ENCODE measurements at places on chromosomes 3 and 15.

DNA sequence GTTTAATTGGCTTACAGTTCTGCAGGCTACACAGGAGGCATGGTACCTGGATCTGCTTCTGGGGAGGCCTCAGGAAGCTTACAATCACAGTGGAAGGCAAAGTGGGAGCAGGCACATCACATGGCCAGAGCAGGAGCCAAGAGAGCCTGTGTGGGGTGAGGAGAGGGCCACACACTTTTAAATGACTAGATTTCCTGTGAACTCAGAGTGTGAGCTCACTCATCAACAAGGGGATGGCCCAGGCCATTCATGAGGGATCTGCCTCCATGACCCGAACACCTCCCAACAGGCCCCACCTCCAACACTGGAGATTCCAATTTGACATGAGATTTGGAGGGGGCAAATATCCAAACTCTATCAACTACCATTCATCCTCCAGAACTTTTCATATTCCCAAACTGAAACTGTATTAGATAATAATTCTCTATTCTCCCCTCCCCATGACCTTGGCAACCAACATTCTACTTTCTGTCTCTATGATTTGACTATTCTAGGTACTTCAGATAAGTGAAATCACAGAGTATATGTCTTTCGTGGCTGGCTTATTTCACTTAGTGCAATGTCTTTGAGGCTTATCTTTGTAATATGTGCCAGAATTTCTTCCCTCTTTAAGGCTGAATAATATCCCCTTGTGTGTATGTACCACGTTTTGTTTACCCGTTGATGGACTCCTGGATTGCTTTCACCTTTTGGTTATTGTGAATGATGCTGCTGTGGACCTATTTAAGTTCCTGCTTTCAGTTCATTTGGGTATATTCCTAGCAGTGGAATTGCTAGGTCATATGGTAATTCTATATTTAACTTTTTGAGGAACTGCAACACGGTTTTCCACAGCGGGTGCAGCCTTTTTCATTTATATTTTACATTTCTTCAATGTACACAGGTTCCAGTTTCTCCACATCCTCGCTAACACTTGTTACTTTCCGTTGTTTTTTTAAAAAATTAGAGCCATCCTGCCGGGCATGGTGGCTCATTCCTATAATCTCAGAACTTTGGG, 43.8 kb downstream of the TKT start:
- no peak for DNase-seq

DNA sequence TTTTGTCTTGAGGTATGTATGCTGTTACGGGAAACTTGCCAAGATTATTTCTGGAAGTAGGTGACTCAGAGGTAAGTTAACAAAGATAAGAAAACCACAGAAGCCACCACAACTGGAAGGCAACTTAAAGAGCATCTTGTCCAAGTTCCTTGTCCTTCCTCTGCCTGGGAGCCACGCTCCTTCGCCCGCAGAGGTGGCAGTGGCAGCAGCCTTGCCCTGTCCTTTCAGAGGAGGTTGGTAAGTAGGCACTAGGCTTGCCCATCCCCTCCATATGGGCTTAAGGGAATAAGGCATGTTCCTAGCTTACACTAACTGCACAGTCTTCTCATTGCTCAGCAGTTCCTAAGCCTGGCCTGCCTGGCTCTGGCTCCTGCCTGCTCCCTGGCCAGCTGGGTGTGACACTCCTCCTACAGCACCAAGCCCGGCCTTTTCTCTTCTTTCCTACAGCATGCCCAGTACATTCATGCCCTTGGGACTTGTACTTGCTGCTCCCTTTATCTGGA, 48.0 kb upstream of the RAB6B start:
- no peak for DNase-seq

GRCh38 chr15:55031727-55032126, 165.0 kb downstream of the RSL24D1 start:
- peak; percentile 9 for DNase-seq

DNA sequence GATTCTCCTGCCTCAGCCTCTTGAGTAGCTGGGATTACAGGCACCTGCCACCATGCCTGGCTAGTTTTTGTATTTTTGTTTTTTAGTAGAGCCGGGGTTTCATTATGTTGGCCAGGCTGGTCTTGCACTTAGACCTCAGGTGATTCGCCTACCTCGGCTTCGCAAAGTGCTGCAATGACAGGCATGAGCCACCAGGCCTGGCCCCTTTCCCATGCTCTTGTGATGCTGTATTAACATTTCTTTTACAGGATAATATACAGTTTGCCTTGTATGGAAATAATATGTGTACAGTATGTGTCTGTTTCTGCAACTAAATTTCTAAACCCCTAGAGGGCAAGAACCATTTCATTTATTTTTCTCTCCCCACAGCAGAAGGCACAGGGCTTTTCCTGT, 37.8 kb downstream of the SCG5 start:
- no peak for DNase-seq

GRCh38 chr15:48414015-48414414, 82.8 kb downstream of the DUT start:
- no peak for DNase-seq

GRCh38 chr3:130761730-130762311, 15.2 kb upstream of the PIK3R4 start:
- DNase-seq: no peak

DNA sequence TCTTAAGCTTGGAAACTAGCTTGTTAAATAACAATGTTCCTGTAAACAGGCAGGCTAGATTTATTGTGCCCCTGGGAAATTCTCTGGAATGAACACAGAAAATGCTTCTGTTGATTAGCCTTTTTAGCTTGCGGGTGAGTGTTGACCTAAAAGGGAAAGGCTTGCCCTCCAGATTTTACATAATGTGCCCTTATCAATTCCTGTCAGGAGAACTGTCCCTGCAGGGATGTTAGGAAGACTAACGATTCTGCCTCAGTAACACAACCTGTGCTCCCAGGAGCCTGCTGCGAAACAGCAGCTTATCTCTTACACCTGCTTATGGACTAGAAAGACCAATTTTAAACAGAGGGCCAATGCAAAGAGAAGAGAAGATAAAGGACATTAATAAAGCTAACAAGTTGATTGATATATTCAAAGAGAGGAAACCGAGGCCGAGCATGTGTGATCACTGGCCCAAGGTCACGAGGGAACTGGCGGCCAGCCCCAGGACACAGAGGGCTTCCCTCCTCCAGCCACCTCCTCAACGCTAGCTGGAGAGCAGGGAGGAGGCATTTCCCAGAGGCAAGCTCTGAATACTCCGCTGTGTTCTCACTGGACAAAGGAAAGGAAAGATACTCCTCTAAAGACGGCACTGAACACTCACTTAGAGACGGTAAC, 48.4 kb upstream of the TJP1 start:
- no peak for DNase-seq

- no peak for DNase-seq
These were observed 32.1 kb downstream of the PLCL2 start for GRCh38 chr3:16916840-16917239.
